Muscle of leg (tissue), 16 donors: ENCODE measurements at places on chromosomes 16 and 17. TPM values are rescaled to one million over a fixed set of nuclear protein-coding genes. Genes with fewer than 3 reads are reported as not detected.

- no peak for DNase-seq
Measured at GRCh38 chr17:33933576-33933975, 321.5 kb upstream of the CCL2 start.

The C16orf96 gene
- 0.59 TPM for polyA plus RNA-seq

DNA sequence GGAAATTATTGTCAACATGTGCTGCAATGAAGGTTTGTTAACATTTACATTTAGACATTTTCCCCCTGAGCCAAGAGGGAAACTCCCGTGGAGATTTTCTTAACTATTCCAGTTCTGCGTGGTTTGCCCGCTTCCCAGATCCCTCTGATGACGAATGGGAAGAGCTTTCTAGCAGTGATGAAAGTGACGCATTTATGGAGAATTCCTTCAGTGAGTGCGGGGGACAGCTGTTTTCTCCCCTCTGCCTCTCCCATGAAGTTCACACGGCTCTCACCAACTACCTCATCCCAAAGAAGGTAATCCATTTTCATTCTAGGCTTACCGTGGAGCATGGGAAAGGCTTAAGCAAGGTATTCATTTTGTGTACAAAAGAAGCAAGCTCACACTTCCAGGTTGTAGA, 18.2 kb downstream of the HEATR3 start:
- no peak for DNase-seq

DNA sequence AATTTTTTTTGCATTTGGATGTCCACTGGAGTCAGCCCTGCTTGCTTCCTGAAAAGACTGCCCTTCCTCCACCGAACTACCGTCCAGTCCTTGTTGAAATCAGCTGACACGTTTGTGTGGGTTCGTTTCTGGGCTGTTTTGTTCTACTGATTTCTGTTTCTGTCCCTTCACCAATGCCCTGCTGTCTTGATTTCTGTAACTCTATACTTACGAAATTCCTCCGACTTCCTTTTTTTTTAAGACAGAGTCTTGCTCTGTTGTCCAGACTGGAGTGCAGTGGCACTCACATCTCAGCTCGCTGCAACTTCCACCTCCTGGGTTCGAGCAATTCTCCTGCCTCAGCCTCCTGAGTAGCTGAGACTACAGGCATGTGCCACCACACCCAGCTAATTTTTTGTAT, 8.4 kb upstream of the GAA start:
- peak; percentile 66 for DNase-seq

The FSCN2 gene
- polyA plus RNA-seq, result 2.5 TPM

- DNase-seq, result no peak
Measured at GRCh38 chr17:78113804-78114785, 14.5 kb downstream of the TMC6 start.

DNA sequence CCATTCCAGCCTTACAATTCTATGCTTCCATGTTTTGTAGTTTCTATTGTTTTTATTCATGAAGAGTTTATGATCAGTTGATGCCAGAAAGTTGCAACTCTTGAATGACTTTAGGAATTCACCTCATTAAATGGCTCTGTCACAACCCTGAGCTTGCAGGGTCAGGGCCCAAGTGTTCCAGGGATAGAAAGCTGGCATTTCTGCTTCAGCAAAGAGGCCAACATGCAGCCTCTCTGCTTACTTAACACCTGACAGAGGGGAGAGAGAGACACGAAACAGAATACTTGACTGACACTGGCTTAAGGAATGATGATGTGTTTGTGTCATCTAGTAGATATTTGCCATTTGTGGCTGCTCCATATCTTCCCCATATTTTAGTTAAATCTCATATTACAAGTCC, 328.1 kb downstream of the CA10 start:
- no peak for DNase-seq

The PRSS33 gene
- not detected for polyA plus RNA-seq

GRCh38 chr16:27769561-27770255, 219.8 kb downstream of the KATNIP start:
- peak; percentile 68 for DNase-seq

The CHAD gene
- polyA plus RNA-seq, result 5.6 TPM

DNA sequence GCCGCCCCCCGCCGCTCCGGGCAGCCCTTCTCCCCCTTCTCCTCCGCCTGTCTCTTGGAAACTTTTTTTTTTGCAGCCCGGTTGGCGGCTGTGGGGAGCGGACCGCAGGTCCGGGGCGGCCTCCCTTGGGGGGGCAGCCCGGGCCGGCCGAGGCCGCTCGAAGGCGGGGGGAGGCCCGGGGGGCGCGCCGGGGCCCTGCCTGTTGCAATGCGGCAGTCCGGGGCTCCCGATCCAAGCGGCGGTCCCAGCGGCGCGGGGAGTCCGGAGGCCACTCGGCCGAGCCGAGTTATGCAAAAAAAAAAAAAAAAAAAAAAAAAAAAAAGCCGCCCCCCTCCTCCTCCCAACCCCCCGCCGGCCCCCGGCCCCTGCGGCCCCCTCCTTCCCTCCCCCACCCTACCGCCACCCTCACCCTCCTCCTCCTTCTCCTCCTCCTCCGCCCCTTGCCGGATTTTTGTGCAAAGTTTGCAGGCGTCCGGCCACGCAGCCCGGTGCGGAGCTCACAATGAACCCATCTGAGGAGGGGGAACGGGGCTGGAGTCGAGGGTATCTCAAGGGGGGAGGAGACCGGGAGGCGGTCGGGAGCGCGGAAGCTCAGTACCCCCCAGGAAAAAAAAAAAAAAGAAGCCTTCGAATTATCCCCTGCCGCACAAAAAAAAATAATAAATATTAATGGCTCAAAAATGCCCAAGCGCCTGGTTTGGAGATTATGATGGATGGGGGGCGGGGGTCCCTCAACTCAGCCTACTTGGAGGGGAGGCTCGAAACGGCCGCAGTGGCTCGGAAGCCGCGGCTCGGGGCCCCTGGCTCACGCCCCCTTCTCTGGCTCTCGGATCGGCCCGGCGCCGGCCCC, at the start of gene ZNF423:
Gene ZNF423, minus strand, starts transcription at position 291 of the 850 bp plus-strand sequence. CDS start 338 bp downstream, outside the sequence.
- DNase-seq, result peak; percentile 72

The ZNF469 gene
- polyA plus RNA-seq, result 11.5 TPM
